Activated CD4-positive, alpha-beta T cell treated with anti-CD3 and anti-CD28 coated beads, Interleukin-2, amount 50 U/mL, for 24 hours (primary cell): ENCODE measurements at places on chromosomes 7 and 10.

DNA sequence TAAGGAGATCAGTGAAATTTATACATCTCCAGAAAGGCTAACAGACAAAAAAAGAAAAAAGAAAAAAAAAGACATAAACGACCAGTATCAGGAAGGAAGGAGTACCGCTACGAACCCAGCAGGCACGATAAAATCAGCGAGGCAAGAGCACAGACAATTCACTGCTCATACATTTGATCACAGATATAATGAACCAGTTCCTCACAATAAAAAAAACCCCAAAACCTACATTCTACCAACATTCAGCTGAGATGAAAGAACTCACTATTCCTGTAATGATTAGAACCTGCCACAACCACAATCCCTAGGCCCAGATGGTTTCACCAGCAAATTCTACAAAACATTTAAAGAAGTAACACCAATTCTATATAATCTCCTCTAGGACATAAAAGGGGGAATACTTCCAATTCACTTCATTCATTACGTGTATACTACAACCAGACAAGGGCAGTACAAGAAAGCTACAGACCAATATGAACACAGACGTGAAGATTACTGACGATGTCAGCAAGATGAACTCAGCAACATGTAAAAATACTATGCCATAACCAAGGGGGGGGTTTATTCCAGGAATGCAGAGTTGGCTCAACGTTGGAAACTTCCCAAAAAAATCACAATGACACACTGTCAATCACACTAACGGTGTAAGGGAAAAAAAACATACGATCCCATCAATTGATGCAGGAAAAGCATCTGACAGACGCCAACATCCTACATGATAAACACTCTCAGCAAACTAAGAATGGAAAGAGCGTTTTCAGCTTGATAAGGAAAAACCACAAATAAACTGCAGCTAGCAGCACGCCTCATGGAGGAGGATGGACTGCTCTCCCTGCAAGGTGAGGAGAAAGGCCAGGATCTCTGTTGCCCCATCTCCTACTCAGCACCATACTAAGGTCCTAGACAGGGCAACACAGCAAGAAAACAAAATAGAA is 256.2 kb downstream of the ELFN1 start:
- no peak for DNase-seq

- no peak for DNase-seq
Observed at GRCh38 chr7:47600199-47601118, 18.5 kb upstream of the TNS3 start.

DNA sequence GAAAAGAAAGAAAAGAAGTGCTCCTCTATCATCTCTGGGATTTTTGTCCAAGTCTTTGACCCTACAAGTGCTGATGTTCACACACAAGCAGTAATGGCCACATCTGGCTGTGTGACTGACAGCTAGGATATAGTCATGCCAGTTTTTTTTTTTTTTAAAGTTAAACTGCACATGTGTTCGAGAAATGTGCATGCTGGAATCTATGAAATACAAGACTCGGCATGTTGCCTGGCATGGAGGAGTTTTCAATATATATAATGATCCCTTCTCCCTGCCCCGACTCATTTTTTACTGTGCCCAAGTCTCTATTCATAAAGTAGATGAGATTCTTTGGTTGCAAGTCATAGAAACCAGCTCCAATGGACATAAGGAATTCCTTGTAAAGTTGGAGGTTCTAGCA is 60.4 kb upstream of the FGFR2 start:
- DNase-seq: no peak

GRCh38 chr10:55058800-55059199 is 257.8 kb upstream of the PCDH15 start:
- DNase-seq: no peak

- no peak for DNase-seq
Observed at GRCh38 chr10:1044146-1044545, 4.8 kb downstream of the IDI1 start.
